ENCODE measurements at places on chromosomes 5 and 9. TPM values are rescaled to one million over a fixed set of nuclear protein-coding genes. Genes with fewer than 3 reads are reported as not detected.

Gene TAF1L
- not detected for polyA plus RNA-seq

Gene TMEM252
- polyA plus RNA-seq: 0.34 TPM

Gene CCNI2
- polyA plus RNA-seq: 0.22 TPM

Gene ECM2
- 1.8 TPM for polyA plus RNA-seq

Gene BTNL9
- polyA plus RNA-seq: 25.3 TPM

Gene TTC33
- polyA plus RNA-seq: 4.9 TPM

Gene CD14
- 162 TPM for polyA plus RNA-seq

Gene BARHL1
- polyA plus RNA-seq: not detected

Gene OGN
- 10.6 TPM for polyA plus RNA-seq

Gene SLC6A19
- not detected for polyA plus RNA-seq

Gene MRPS30
- polyA plus RNA-seq: 15.6 TPM

Gene SELENOP
- polyA plus RNA-seq: 228 TPM

Gene SLC6A18
- not detected for polyA plus RNA-seq

Gene CTXN3
- polyA plus RNA-seq: not detected

Gene NMUR2
- not detected for polyA plus RNA-seq

Gene TUSC1
- polyA plus RNA-seq: 29.5 TPM

Gene PAEP
- not detected for polyA plus RNA-seq

Gene ENTREP1
- polyA plus RNA-seq: 4.3 TPM

Gene ADAMTS19
- polyA plus RNA-seq: 0.06 TPM

Gene SLC6A7
- not detected for polyA plus RNA-seq

Gene SLC34A1
- not detected for polyA plus RNA-seq

Gene LOX
- polyA plus RNA-seq: 10.7 TPM

Gene RASGRF2
- 12.0 TPM for polyA plus RNA-seq

Gene FGF1
- 2.4 TPM for polyA plus RNA-seq

Gene ADAMTS2
- polyA plus RNA-seq: 5.3 TPM

Gene SPINK7
- not detected for polyA plus RNA-seq

Gene STK32A
- 2.8 TPM for polyA plus RNA-seq

Gene S100Z
- polyA plus RNA-seq: 0.34 TPM

Gene MZB1
- polyA plus RNA-seq: 0.98 TPM

Gene INSL4
- not detected for polyA plus RNA-seq

Gene CARTPT
- not detected for polyA plus RNA-seq

Gene ALDH1A1
- polyA plus RNA-seq: 115 TPM

Gene FAM221B
- polyA plus RNA-seq: not detected

Gene DCTN3
- polyA plus RNA-seq: 84.4 TPM

Gene GABRA6
- polyA plus RNA-seq: not detected

Gene SVEP1
- 46.7 TPM for polyA plus RNA-seq

Gene HRCT1
- polyA plus RNA-seq: 9.4 TPM

Gene IL4
- not detected for polyA plus RNA-seq

Gene SAXO1
- polyA plus RNA-seq: not detected

All from adipose tissue (tissue), 3 donors.